ENCODE measurements at places on chromosomes 5 and 9. TPM values are rescaled to one million over a fixed set of nuclear protein-coding genes. Genes with fewer than 3 reads are reported as not detected.
A peak's percentile ranks its signal among the peaks of the same experiment; 100 is the strongest.

The NAIP gene
- 23.4 TPM for total RNA-seq

GRCh38 chr5:147788023-147788422 lies 5.5 kb upstream of the JAKMIP2 start:
- no peak overlapping the region for H3K4me3 ChIP-seq
- no peaks in the 10 kb centered on the region for H3K4me1 ChIP-seq
- H3K36me3 ChIP-seq, result no peaks in the 10 kb centered on the region
- DNase-seq, result no peak

The ADAMTS2 gene
- total RNA-seq, result 11.3 TPM

DNA sequence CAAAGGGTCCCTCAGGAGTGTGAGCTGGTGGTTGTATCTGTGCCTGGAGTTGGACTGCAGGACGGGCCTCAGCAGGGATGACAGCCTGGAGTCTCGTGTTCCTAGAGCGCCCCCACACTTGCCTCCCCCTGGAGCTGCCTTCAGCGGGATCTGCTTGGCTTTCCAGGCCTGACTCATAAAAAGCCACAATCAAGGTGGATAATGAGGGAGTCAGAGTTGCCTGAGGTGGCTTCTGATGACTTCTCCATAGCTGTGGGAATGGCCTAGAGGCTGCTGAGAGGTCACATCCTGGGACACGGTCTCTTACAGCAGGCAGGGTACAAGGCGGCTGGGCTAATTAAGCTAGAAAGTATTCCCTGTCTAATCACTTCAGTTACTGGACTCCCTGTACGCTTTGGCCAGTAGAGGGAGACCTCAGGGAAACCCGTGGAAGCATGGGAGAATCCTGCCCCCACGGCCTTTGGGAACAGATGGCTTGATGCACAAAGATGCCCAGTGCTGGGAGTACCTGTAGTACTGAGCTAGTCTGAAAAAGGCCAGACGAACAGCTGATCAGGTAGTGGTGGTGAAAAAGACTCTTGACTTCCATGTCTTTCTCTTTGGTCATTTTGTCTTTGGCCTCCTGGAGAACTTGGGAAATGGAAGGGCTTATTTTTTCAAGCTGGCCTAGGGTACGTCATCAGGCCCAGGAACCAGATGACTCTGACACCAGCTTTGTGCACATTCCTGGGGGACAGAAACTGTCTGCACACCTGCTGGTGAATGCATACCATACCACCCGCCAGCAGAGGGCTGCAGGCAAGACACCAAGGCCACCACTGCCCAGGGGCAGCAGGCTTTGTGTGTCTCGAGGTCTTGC lies 16.1 kb upstream of the FRRS1L start:
- no peaks in the 10 kb centered on the region for H3K36me3 ChIP-seq
- no peak overlapping the region for H3K4me3 ChIP-seq
- H3K4me1 ChIP-seq, result no peaks in the 10 kb centered on the region
- H3K27me3 ChIP-seq, result no peaks in the 10 kb centered on the region

The GPR150 gene
- total RNA-seq, result 1.4 TPM

- DNase-seq, result no peak
- H3K4me1 ChIP-seq, result no peaks in the 10 kb centered on the region
- H3K4me3 ChIP-seq, result no peak overlapping the region
- peak overlapping the region; percentile 2 for H3K27ac ChIP-seq
- no peaks in the 10 kb centered on the region for H3K27me3 ChIP-seq
These were observed 34.8 kb downstream of the HMGXB3 start for GRCh38 chr5:150035139-150035895.

The ABO gene
- 3.9 TPM for total RNA-seq

The STK32A gene
- 6.9 TPM for total RNA-seq

DNA sequence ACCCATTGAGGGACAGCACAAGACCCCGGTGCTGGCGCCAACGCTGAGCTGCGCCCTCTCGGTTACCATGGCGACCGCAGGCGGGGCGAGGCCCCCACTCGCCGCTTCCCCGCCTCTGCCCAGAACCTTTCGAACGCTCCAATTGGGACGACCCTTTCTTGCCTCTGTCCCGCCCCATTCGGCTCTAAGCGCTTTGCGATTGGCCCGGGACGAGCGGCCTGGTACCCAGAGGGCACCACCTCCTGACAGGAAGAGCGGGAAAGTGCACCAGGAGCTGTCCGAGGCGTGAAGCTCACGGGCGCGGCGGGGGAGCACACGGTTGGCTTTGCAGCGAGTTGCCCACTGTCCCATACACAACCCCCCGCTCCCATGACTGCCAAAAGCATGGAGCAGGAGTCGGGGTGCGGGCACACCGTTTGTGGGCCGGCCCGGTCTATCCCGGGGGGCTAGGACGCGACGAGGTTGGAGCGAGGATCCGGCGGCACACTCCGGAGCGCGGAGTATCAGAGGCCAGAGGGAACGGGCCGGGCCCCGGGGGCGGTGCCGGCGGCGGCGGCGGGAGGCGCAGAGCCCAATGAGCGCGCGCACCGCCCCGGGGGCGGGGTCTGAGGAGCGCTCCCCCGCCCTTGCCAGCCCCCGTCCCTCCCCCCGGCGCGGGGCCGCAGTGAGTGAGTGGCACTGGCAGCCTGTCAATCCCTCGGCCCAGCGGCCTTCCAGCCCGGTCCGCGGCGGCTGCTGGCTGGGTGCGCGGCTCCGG lies 978 bp upstream of the PBX3 start:
- H3K27ac ChIP-seq, result peak overlapping the region; percentile 96
- peak; percentile 90 for DNase-seq
- H3K27me3 ChIP-seq, result no peaks in the 10 kb centered on the region
- H3K4me3 ChIP-seq, result peak overlapping the region; percentile 73
- H3K4me1 ChIP-seq, result no peaks in the 10 kb centered on the region
- H3K36me3 ChIP-seq, result no peaks in the 10 kb centered on the region

- no peaks in the 10 kb centered on the region for H3K36me3 ChIP-seq
- no peak overlapping the region for H3K27ac ChIP-seq
These were observed 215.4 kb upstream of the CTNND2 start for GRCh38 chr5:12119657-12120056.

DNA sequence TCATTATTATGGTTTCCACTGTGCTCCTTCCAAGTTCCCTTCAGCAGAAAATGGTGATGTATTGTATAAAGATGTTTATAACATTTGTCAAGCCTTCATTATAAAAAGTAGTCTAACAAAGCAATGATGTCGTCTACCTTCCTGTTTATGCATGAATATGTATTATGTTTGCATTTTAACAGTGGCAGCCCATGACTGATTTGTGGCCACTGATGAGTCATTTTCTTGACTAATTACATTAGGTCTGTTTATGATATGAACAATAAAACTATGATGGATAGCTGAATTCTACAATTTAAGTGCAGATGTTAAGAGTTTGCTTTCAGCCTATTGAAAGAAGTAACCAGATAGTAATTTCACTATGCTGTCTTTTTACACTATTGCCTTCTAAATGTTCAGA lies 75.4 kb upstream of the ADAMTS19 start:
- no peak overlapping the region for H3K4me3 ChIP-seq
- H3K36me3 ChIP-seq, result no peaks in the 10 kb centered on the region
- no peaks in the 10 kb centered on the region for H3K4me1 ChIP-seq
- H3K27me3 ChIP-seq, result no peaks in the 10 kb centered on the region
- H3K27ac ChIP-seq, result no peak overlapping the region

GRCh38 chr5:1341863-1342262 lies 3.0 kb downstream of the CLPTM1L start:
- no peaks in the 10 kb centered on the region for H3K27me3 ChIP-seq
- H3K36me3 ChIP-seq, result peaks cover 5% of the 10 kb centered on the region
- DNase-seq, result no peak
- H3K4me3 ChIP-seq, result no peak overlapping the region

The DDX4 gene
- total RNA-seq, result not detected

DNA sequence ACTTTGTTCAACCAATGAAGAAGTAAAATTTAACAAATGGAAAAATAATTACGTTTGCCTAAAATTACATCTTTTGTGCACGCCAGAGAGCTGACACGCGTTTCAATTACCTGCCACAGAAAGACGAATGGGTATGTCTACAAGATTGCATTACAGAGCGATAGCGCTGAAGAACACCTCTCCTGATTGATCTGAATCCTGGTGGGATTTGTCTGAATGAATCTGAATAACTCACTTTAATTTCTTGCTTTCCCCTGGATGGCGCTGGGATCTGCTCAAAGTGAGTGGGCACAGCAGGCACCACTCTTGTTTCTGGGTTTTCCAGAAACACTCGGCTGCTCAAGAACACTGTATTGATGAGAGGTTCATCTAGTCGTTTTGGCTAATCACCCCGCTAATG lies 148.8 kb upstream of the TBC1D2 start:
- H3K36me3 ChIP-seq, result no peaks in the 10 kb centered on the region
- H3K27ac ChIP-seq, result no peak overlapping the region
- H3K4me3 ChIP-seq, result no peak overlapping the region
- H3K4me1 ChIP-seq, result no peaks in the 10 kb centered on the region
- peaks cover 6% of the 10 kb centered on the region for H3K27me3 ChIP-seq

GRCh38 chr9:78118742-78119473 lies 87.3 kb upstream of the GNAQ start:
- H3K27ac ChIP-seq, result no peak overlapping the region
- no peak for DNase-seq
- H3K4me3 ChIP-seq, result no peak overlapping the region
- no peaks in the 10 kb centered on the region for H3K36me3 ChIP-seq
- H3K4me1 ChIP-seq, result no peaks in the 10 kb centered on the region
- no peaks in the 10 kb centered on the region for H3K27me3 ChIP-seq

GRCh38 chr9:126695186-126695585 lies 81.5 kb downstream of the LMX1B start:
- no peaks in the 10 kb centered on the region for H3K27me3 ChIP-seq
- H3K4me3 ChIP-seq, result no peak overlapping the region
- no peak for DNase-seq
- no peaks in the 10 kb centered on the region for H3K4me1 ChIP-seq

DNA sequence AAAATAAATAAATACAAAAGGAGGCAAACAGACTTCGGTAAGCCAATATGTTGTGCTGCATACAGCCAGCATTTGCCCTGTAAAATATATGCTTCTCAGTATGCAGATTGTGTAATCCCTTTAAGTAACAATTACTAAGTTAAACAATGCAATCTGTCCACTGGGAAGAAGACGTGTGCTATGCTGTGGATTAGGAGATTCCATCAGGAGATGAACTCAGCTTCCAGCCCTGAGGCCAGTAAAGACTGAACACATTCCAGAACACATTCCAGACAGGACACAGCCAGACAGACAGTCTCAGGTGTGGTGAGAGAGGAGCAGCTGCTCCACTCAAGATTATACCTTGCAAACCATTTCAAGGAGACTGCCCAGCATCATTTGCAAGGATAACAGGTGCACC lies 97.8 kb downstream of the MPDZ start:
- peak; percentile 53 for DNase-seq
- H3K4me1 ChIP-seq, result no peaks in the 10 kb centered on the region
- H3K27me3 ChIP-seq, result no peaks in the 10 kb centered on the region
- no peak overlapping the region for H3K27ac ChIP-seq
- no peak overlapping the region for H3K4me3 ChIP-seq
- H3K36me3 ChIP-seq, result no peaks in the 10 kb centered on the region

The OMD gene
- total RNA-seq, result 12.8 TPM

DNA sequence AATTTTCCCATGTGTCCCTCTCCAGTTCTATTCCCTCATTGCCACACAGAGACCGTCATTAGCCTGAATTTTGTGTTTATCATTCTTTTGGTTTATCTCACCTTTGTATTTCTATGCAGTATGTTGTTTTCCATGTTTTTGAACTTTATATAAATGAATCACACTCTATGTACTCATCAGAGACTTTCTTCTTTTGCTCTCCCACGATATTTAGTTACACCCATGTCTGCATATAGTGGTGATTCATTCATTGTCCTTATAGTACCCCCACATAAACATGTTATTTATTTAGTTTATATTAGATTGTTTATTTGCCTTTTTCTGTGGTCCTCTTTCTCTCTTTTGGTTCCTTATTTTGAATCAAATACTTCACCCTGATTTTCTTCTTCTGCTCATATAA lies 199.7 kb downstream of the FSTL4 start:
- no peak overlapping the region for H3K27ac ChIP-seq
- no peaks in the 10 kb centered on the region for H3K27me3 ChIP-seq
- H3K4me3 ChIP-seq, result no peak overlapping the region
- H3K36me3 ChIP-seq, result no peaks in the 10 kb centered on the region
- DNase-seq, result no peak
- no peaks in the 10 kb centered on the region for H3K4me1 ChIP-seq

DNA sequence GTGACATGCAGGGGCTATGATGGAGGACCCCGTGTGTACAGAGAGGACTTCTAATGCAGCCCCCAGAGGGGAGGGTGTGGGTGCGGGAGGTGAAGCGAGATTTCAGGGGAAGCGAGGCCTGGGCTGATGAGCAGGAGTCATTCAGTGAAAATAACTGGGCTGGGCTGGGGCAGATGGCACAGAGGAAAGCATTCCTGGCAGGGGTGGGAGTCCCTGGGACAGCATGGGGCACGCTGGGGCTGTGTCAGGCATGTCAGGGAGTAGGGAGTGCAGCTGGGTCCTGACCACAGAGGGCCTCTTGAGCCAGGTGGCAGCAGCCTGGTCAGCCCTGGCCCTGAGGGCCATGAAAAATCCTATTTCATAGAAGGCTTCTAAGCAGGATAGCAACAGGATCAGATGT lies 36.6 kb downstream of the COL15A1 start:
- H3K4me3 ChIP-seq, result no peak overlapping the region
- H3K27ac ChIP-seq, result no peak overlapping the region
- H3K36me3 ChIP-seq, result no peaks in the 10 kb centered on the region
- DNase-seq, result no peak
- H3K27me3 ChIP-seq, result no peaks in the 10 kb centered on the region
- H3K4me1 ChIP-seq, result no peaks in the 10 kb centered on the region

DNA sequence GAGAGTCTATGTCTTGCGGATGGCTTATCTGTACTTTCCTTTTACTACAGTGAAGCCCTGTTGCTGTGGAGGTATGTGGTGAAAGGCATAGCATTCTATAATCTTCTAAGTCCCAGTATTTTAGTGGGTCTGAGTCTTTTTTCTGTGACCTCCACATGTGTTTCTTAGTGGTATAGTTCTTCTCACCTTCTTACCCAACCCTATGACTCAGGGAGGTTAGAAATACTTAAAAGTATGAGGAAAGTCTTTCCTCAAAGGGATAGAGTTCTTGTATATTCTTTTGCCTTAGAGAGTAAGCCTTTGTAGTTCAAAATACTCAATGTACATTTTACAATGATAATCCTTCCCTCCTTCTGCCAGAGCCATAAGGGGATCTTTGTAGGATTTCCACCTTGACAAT lies 621.9 kb upstream of the CTNND2 start:
- H3K27ac ChIP-seq, result no peak overlapping the region
- DNase-seq, result no peak
- H3K36me3 ChIP-seq, result no peaks in the 10 kb centered on the region
- no peak overlapping the region for H3K4me3 ChIP-seq

- no peak for DNase-seq
- H3K27ac ChIP-seq, result no peak overlapping the region
- H3K4me1 ChIP-seq, result no peaks in the 10 kb centered on the region
- H3K27me3 ChIP-seq, result no peaks in the 10 kb centered on the region
- no peaks in the 10 kb centered on the region for H3K36me3 ChIP-seq
- no peak overlapping the region for H3K4me3 ChIP-seq
These were observed 58.0 kb downstream of the CDKN2A start for GRCh38 chr9:21936161-21936560.

GRCh38 chr9:94931036-94931633 lies 204.6 kb downstream of the AOPEP start:
- no peaks in the 10 kb centered on the region for H3K36me3 ChIP-seq
- H3K4me3 ChIP-seq, result no peak overlapping the region
- no peak for DNase-seq
- no peaks in the 10 kb centered on the region for H3K27me3 ChIP-seq
- H3K4me1 ChIP-seq, result no peaks in the 10 kb centered on the region
- no peak overlapping the region for H3K27ac ChIP-seq

GRCh38 chr9:35619800-35620158 lies 1.6 kb upstream of the CD72 start:
- no peaks in the 10 kb centered on the region for H3K27me3 ChIP-seq
- H3K27ac ChIP-seq, result no peak overlapping the region
- DNase-seq, result no peak
- H3K4me3 ChIP-seq, result no peak overlapping the region
- no peaks in the 10 kb centered on the region for H3K36me3 ChIP-seq

The PPIP5K2 gene
- 43.9 TPM for total RNA-seq
